ENCODE measurements at places on chromosomes 6 and 20.
A peak's percentile ranks its signal among the peaks of the same experiment; 100 is the strongest.

GRCh38 chr20:61219021-61219431 lies 33.0 kb upstream of the CDH4 start:
- no peak for DNase-seq

GRCh38 chr6:19368511-19368910 lies 468.7 kb upstream of the ID4 start:
- DNase-seq, result no peak

GRCh38 chr6:106739387-106739786 lies 110.0 kb downstream of the QRSL1 start:
- peak; percentile 14 for DNase-seq

GRCh38 chr6:42745083-42745639 lies 742 bp downstream of the TBCC start:
- no peak for DNase-seq

DNA sequence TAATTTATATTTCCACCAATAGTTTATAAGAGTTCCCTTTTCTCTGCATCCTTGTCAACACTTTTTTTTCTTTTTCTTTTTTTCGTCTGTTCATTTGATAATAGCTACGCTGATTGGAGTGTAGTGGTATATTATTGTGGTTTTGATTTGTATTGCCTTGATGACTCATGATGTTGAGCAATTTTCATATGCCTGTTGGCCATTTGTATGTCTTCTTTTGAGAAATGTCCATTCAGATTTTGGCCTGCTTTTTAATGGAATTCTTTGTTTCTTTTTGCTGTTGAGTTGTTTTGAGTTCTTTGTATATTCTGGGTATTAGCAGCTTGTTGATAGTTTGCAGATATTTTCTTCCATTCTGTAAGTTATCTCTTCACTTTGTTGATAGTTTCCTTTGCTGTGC lies 773.4 kb downstream of the KIF16B start:
- DNase-seq, result no peak

GRCh38 chr6:87738000-87738399 lies 36.0 kb upstream of the AKIRIN2 start:
- no peak for DNase-seq

GRCh38 chr6:98695091-98695801 lies 139.1 kb upstream of the POU3F2 start:
- no peak for DNase-seq

GRCh38 chr6:105372142-105372848 lies 30.6 kb downstream of the PREP start:
- DNase-seq, result no peak

DNA sequence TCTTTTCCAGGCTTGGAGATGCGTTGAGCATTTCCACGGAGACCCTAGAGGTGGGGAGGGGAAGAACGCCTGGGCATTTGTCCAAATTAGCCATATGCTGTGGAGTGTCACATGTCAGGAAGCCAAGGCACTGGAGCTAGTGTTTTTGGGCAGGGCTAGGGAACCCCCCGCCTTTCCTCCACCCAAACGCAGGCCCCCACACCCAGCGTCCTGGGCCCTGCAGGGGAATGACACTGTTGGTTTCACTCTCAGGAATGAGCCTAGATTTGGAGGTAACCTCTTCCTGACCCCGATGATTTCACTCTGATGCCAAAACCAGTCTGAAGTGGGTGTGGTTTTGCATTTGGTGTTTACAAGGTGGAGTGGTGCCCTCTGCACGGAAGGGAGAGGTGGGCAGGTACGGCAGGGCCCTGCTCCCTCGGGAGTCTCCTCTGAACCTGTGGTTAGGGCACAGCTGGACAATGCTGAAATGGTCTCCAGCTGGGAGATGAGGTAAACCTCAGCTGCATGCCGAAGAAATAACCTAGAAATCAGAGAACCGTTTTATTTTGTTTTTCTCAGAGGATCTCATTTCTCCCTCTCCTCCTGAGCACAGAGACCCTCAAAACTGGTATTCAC lies 29.5 kb downstream of the MTHFD1L start:
- DNase-seq, result no peak

DNA sequence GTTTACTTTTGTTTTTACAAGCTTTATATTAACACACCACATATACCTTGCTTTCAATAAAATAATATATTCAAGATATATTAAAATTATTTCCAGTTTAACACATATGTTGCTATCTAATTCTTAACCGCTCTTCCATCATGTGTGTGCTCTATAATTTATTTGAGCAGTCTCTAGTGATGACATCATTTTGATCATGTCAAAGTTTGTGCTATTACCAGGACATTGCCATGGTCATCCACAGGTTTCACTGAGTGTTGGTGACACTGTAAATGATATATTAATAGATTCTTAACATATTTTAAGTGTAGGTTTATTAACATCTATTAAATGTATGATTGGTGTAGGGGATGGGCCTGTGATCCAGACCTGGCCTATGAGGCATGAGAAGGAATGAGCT lies 17.1 kb upstream of the CST4 start:
- no peak for DNase-seq
